Endothelial cell of coronary artery (primary cell): ENCODE measurements at places on chromosomes 3 and 15. TPM values are rescaled to one million over a fixed set of nuclear protein-coding genes. Genes with fewer than 3 reads are reported as not detected.

DLEC1 gene
- under 0.01 TPM in 1 of 2 replicates, not detected in the other for total RNA-seq

CFAP91 gene
- total RNA-seq = 0.19 and 0.45 TPM in 2 replicates

BOC gene
- 0.09 TPM in 2 replicates for total RNA-seq

DAZL gene
- not detected in 2 replicates for total RNA-seq

PIERCE2 gene
- 0.94 and 1.3 TPM in 2 replicates for total RNA-seq

PRSS50 gene
- not detected in 2 replicates for total RNA-seq

B4GALT4 gene
- total RNA-seq = 5.8 and 19.1 TPM in 2 replicates

RTP3 gene
- total RNA-seq = not detected in 2 replicates

FILIP1L gene
- total RNA-seq = 20.0 and 47.9 TPM in 2 replicates

RBSN gene
- 18.3 and 19.3 TPM in 2 replicates for total RNA-seq

TRAT1 gene
- not detected in 2 replicates for total RNA-seq

PEX5L gene
- total RNA-seq = 0.09 TPM in 1 of 2 replicates, not detected in the other

TSPAN3 gene
- total RNA-seq = 277 and 280 TPM in 2 replicates

TGFBR2 gene
- 247 and 297 TPM in 2 replicates for total RNA-seq

SLC26A6 gene
- total RNA-seq = 10.6 and 23.9 TPM in 2 replicates

GABRG3 gene
- total RNA-seq = not detected in 2 replicates

GREM1 gene
- total RNA-seq = 0.09 and 0.19 TPM in 2 replicates

CMTM8 gene
- 1.3 and 1.4 TPM in 2 replicates for total RNA-seq

KIF7 gene
- total RNA-seq = 9.5 and 11.6 TPM in 2 replicates

SLC6A20 gene
- total RNA-seq = not detected in 2 replicates

COLQ gene
- total RNA-seq = 0.19 and 0.36 TPM in 2 replicates

CEMIP gene
- 0.19 and 0.27 TPM in 2 replicates for total RNA-seq

UBAP1L gene
- 0.90 and 1.9 TPM in 2 replicates for total RNA-seq

SUSD5 gene
- total RNA-seq = 1.9 and 4.4 TPM in 2 replicates

UROC1 gene
- total RNA-seq = not detected in 2 replicates
